ENCODE measurements at places on chromosomes 4 and X.

GRCh38 chr4:150579551-150580234, 2.3 kb upstream of the MAB21L2 start:
- no peaks in the 10 kb centered on the region for H3K4me1 ChIP-seq
- no peak overlapping the region for H3K27ac ChIP-seq
- H3K4me3 ChIP-seq = no peak overlapping the region
- peaks cover 45% of the 10 kb centered on the region for H3K36me3 ChIP-seq
- no peak for DNase-seq

DNA sequence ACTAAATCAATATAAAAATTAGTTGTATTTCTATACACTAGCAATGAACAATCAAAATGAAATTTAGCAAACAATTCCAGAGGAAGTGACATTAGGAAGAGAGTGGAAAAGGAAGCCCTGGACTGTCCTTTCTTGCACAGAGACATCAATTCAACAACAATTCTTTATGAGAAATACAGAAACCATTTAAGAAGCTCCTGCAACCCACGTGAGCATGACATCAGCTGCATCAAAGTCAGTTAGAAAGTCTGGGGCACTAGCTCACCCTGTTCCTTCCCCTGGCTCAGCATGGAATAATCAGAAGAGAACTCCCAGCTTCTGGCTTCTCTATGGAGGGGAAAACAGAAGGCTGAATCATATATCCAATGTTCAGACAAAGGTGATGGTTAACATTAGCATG, 48.6 kb upstream of the STARD8 start:
- H3K36me3 ChIP-seq = no peaks in the 10 kb centered on the region
- no peak overlapping the region for H3K4me3 ChIP-seq
- H3K4me1 ChIP-seq = no peaks in the 10 kb centered on the region
- no peaks in the 10 kb centered on the region for H3K27me3 ChIP-seq

DNA sequence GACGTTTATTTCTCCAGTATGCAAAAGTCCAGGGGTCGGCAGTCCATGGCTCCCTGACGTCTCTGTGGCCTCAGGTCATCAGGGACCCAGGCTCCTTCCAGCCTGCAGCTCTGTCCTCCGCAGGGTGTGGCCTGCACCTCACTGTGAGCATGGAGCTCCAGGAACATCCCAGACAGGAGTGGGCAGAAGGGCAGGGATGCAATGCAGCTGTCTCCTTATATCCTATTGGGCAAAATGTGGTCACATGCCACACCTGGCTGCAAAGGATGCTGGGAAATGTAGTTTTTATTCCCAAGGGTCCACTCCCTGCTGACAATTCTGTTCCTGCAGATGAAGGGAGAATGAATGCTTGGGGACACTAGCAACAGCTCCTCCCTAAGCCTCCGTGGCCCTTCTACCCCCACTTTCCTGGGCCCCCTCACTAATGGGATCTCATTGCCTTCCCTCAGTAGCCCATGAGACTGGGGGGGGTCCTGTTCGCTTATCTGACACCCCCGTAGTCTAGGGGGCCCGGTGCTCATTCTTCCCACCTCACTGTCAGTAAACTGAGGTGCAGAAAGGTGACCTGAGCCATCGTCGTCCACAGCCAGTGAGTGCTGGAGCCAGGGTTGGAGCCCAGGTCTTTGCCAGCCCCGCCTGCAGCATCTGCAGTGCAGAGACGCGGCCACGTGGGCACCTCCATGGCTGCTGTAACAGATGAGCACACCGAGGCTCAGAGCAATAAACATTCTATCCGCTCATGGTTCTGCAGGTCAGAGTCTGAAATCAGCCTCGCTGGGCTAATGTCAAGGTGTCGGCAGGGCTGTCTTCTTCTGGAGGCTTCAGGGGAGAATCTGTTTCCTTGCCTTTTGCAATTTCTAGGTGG, 5.9 kb upstream of the GRPEL1 start:
- peaks cover 2% of the 10 kb centered on the region for H3K27me3 ChIP-seq
- H3K36me3 ChIP-seq = no peaks in the 10 kb centered on the region
- H3K4me3 ChIP-seq = no peak overlapping the region
- H3K27ac ChIP-seq = no peak overlapping the region

DNA sequence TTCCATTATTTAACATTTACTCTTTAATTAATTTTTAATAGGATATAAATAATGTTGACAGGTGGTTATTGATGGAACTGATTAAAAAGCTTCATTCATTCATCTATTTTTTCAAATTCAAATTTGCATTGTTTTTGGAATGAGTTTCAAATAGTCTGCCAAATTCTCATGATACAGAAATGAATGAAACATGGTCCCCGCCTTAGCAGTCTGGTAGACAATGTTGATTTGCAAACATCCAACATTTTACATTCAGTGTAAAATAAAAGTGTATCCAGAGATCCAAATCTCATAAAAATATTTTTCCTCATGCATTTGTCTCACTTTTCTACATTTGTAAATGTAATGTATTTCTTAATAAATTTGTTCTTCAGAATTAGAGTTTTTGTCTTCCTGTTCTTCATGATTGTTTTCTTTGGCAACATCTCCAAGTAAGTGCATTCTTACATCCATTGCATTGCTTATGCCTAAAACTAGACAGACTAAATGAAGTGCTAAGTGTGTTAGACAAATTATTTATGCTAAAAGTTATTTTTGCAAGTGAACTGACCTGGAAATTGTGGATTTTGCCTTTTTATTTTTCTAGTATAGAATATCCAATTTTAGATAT, 142.3 kb downstream of the PCDH18 start:
- no peak overlapping the region for H3K4me3 ChIP-seq
- no peak for DNase-seq
- H3K4me1 ChIP-seq = no peaks in the 10 kb centered on the region
- no peaks in the 10 kb centered on the region for H3K36me3 ChIP-seq

DNA sequence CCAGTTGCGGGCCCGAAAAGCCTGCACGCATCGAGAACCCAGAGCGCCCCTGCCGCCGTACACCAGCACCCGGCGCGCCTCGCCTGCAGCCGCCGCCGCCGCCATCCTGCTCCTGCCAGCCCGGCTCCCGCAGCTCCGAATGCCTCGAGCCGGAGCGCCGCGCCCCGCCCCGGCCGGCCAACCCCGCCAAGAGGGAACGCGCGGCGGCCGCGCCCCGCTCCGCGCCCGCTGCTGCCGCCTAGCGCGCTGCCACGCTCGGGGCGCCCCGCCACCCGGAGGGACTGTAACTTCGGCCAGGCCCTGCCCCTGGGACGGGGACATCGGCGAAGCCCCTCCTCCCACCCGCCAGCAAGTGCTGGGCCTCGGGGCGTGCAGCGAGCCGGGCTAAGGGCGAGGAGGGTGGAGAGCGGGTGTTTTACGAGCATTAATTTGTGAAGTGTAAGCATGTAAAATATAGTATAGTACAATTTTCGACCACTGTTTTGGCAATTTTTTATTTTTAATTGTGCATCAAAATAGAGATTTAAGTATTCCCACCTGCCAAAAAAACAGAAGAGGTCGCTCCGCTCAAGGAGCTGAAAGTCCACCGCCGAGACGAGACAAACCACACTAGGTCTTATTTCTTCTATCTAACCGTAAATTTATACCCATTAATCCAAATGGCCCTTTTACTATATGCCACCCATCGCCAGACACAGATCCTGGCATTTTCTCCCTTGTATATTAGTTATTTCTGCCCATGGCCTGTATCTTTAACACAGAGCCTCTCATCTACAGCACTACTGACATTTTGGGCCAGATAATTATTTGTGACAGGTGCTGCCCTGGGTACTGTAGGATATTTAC, at the start of gene QDPR:
TSS of gene QDPR (minus strand) at position 141 of the 846 bp plus-strand sequence. CDS start at position 105, 36 bp downstream.
- H3K27ac ChIP-seq = peak within 1 kb of the TSS; percentile 77
- peak within 1 kb of the TSS; percentile 99 for H3K4me3 ChIP-seq
- peaks cover 26% of the 10 kb centered on the region for H3K4me1 ChIP-seq
- DNase-seq = peak; percentile 84
- peaks cover 7% of the 10 kb centered on the region for H3K27me3 ChIP-seq

DNA sequence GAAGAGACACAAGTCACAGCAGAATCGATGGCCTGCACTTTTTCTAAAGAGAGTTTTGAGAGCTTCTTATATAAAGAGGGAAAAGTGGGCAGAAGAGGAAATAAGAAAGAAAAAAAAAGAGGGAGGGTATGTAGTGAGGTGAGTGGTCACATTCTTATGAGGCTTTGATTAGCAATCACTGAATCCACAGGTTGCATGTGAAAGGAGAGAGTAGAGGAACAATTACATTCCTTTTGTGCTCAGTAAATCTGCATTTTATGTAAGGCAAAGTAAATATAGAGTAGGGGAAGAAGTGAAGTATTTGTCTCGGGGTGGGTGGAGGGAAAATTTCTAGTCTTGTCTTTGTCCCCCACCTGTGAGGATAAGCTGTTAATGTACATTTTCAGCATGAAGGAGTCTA, 26.8 kb upstream of the MBTPS2 start:
- DNase-seq = no peak
- H3K4me1 ChIP-seq = no peaks in the 10 kb centered on the region
- no peak overlapping the region for H3K27ac ChIP-seq

DNA sequence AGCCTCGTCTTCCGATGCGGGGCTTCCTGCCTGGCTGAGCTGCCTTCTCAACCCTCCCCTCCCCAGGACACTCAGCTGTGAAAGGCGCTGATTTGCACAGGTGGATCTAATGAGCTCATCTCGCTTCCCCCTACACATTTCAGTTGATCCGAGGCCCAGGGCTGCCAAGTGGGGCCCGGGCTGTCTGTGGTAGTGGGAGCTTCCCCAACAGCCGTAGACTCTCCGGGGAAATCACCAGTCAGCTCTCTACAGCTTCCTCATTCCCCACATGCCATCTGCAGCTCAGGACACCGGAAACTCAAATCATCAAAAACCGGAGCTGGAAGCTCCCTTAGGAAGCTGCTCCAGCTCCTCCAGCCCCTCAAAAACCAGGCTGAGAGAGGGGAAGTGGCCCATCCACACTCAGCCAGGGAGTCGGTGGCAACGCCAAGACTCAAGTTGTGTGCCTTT, 56.2 kb downstream of the SMIM20 start:
- H3K36me3 ChIP-seq = no peaks in the 10 kb centered on the region
- peaks cover 7% of the 10 kb centered on the region for H3K27me3 ChIP-seq
- H3K4me1 ChIP-seq = no peaks in the 10 kb centered on the region
- no peak overlapping the region for H3K4me3 ChIP-seq
- DNase-seq = no peak

- peaks cover 12% of the 10 kb centered on the region for H3K4me1 ChIP-seq
- no peak within 1 kb of the TSS for H3K27ac ChIP-seq
- no peaks in the 10 kb centered on the region for H3K36me3 ChIP-seq
- peak within 1 kb of the TSS; percentile 67 for H3K4me3 ChIP-seq
Observed at GRCh38 chr4:81030061-81030980, at the start of gene BMP3. Gene BMP3 (plus strand): TSS chr4:81030708. CDS start chr4:81031285, 577 bp downstream.

DNA sequence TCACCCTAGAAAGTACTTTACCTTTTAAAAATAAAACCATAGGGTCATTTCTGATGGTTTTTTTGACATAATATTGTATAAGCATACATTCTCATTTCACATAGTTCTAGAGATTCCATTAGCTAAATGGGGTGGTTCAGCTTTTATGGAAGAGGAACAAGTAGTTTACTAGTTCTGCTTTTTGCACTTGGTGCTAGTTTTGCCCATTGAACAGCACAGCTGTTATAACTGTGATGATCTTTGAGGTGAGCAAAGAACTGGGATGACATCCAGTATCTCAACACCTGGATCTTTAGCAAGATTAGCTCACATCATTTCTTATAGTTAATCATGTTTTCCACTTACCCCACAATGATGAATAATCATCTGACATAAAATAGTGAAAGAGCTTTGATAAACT, 40.9 kb downstream of the MOB1B start:
- H3K36me3 ChIP-seq = peaks cover 4% of the 10 kb centered on the region
- peaks cover 4% of the 10 kb centered on the region for H3K4me1 ChIP-seq
- no peak for DNase-seq
- H3K27ac ChIP-seq = no peak overlapping the region
- no peaks in the 10 kb centered on the region for H3K27me3 ChIP-seq
- H3K4me3 ChIP-seq = no peak overlapping the region

DNA sequence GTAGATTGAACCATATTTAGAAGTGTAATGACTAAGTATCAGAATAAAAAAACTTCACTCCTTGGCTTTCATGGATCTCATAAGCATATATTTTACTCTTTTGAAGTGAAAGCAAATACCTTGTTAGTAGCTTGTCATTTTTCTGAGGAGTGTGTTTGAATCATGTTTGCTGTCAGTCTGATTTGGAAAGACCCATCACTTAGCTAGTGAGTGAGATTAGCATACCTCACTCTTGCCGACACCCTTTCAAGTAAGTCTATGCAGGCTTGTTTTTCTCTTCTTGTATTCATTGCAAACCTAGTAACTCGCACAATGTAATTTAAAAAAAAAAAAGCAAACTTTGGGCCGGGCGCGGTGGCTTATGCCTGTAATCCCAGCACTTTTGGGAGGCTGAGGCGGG, 360.0 kb downstream of the ARHGAP24 start:
- H3K4me1 ChIP-seq = no peaks in the 10 kb centered on the region
- H3K36me3 ChIP-seq = no peaks in the 10 kb centered on the region
- no peak overlapping the region for H3K27ac ChIP-seq
- no peaks in the 10 kb centered on the region for H3K27me3 ChIP-seq
- H3K4me3 ChIP-seq = no peak overlapping the region

DNA sequence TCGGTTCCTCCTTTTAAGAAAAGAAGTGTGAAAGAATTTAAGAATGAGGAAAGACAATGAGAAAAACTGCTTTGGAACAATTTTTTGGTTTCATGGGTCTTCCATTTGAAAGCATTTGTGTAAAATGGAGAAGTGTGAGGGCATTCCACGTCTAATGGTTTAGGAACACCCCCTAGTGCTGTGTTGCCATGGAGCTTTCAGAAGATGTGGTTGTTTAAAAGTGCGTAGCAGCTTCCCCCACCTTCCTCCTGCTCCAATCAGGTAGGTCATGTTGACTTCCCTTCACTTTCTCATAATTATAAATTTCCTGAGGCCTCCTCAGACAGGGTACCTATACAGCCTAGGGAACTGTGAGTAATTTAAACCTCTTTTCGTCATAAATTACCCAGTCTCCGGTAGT, 50.0 kb downstream of the UGT2B10 start:
- H3K36me3 ChIP-seq = no peaks in the 10 kb centered on the region
- H3K27ac ChIP-seq = no peak overlapping the region
- no peak for DNase-seq
- no peaks in the 10 kb centered on the region for H3K4me1 ChIP-seq
- no peak overlapping the region for H3K4me3 ChIP-seq

DNA sequence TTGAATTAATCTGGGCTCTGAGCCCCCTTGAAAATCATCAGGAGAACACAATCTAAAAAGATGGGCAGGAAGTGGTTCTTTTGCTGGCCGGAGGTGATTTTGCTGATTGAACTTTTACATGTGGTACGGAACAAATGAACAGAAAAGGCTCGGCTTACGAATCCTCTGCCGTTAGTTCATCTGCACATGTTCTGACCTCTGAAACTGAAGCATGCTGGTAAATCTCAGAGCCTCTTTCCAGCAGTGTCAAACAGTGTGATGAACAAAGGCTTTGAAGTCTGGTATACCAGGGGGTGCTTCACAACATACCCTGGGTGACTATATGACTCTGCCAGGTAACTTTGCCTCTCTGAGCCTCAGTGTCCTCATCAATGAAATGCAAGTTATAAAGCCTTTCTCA, 194.2 kb upstream of the C1QTNF7 start:
- H3K4me1 ChIP-seq = peaks cover 28% of the 10 kb centered on the region
- H3K27ac ChIP-seq = peak overlapping the region; percentile 35
- no peaks in the 10 kb centered on the region for H3K36me3 ChIP-seq
- peak overlapping the region; percentile 52 for H3K4me3 ChIP-seq
- no peaks in the 10 kb centered on the region for H3K27me3 ChIP-seq
- DNase-seq = peak; percentile 40

Measured in activated CD4-positive, alpha-beta memory T cell treated with anti-CD3 and anti-CD28 coated beads for 36 hours (primary cell).